H7 (cell line): ENCODE measurements at places on chromosomes 5 and 9.

GRCh38 chr5:157187046-157187754, 6.6 kb downstream of the ITK start:
- no peak for DNase-seq

DNA sequence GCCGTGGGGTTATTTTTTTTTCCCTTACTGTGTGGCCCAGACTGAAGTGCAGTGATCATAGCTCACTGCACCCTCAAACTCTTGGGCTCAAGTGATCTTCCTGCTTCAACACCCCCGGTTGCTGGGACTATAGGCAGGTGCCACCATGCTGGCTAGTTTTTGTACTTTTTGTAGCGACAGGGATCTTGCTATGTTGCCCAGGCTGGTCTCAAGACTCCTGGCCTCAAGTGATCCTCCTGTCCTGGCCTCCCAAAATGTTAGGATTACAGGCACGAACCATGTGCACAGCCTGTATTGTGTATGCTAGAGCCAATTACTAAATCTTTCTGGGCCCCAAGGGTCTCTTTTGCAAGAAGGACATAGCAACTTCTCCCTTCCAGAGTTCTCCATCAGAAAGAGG, 23.1 kb downstream of the GALNT10 start:
- no peak for DNase-seq

DNA sequence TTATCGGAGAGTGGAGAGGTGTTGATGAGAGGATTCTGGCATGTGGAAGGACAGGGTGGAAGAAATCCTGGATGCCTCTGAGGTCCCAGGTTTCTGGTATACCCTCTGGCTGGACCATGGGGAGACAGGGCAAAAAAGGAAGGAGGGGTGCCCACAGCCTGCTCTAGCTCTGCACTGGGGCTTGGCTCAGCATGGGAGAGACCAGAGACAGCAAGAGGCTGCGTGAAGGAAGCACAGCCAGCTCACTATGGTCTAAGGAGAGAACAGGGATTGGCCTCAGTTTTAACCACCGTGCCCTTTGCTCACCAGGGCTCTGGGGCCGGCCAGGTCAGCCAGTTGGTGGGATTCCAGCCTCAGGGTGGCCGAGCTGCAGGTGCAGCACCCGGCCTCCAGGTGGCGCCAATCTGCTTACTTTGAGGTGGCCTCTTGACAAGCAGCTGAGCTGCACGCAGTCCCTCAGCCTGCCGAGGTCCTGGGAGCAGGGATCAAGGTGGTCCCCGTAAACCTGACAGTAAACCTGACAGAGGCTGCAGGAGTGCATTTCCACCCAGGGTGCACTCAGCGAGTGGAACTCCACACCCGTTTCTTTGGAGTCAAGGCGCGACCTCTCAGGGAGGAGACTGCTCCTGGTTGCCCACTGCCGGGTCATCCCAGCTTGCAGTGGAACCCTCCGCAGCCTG, 25.0 kb upstream of the SPTLC1 start:
- DNase-seq = peak; percentile 90

DNA sequence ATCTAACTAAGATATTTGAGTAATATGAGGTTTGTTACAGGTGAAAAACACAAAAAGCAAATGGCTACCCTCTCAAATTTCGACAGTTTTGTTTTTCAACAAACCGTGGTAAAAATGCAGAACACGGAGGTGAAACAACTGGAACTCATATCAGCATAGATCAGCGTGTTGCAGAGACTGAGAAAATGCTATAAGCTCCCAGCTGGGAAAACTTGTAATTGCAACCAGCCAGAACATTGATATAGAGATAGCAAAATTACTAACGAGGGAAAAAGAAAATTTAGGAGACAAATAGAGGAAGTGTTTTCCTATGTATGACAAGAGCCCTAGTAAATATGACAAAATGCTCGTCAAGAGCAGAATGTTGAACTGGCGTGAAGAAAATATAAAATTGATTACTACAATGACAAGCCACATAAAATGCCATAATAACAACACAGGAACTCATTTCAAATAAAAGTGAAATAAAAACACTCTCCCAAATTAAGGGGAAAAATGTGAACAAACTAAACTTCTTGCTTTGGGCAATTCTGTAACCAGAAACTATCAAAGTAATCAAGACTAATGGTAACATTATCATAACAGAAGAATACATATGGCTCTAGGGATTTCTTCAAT, 1989.8 kb downstream of the EFNA5 start:
- DNase-seq = no peak

DNA sequence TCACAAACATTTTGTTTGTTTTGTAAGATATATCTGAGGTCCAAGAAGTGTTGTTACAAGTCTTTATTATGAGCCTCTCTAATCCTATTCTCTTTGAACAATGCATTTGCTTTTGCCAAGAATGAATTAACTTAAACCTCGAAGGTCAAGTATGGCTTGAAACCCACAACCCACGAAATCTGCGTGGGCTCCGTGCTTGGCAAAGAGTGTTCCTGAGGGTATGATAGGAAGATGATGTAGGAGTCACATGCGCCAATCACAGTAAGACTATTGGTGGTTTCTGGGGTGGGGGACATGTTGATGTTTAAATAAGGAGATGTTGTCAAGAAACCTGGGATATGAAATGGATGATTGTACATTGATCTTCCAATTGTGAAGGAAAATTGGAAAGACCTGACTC, 330.8 kb upstream of the RFX3 start:
- no peak for DNase-seq

- DNase-seq = no peak
Measured at GRCh38 chr9:135840107-135840506, 67.2 kb downstream of the CAMSAP1 start.

- DNase-seq = no peak
Measured at GRCh38 chr9:27440888-27441740, 83.0 kb upstream of the IFNK start.

DNA sequence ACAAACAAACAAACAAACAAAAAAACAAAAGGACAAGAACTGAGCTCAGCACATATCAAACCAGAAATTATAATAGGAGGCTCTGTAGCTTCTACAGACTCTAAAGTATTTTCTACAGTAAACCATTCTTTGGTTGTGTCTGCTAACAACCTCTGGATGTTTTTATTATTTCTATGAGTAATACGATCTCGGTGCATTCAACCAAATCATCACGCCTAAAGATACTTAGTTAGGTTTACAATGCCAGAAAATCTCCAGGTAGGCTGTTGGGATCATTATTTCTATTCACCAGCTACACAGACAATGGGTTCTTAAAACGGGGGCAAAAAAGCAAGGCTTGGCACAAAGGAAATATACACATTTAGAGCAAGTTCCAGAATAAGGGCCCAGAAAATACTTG, 41.6 kb upstream of the ALDOB start:
- no peak for DNase-seq
